ENCODE measurements at places on chromosomes 7 and 10.

DNA sequence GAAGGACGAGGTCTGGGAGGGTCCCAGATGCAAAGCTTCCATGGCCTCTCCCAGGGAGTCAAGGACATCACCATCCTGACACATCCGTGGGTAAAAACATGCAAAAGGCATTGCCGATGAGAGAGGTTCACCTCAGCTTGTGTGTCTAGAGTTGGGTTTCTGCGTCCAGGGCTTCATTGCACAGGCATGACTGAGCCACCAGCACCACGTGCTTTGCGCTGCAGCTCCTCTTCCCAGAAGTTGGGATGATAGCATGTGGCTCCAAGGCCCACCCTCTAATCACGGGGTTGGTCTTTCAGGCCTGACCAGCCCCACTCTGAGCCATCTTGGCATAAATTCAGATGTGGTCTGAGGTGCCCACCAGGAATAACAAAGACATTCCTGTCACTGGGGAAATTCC, 7.1 kb upstream of the RASGEF1A start:
- no peak for DNase-seq

DNA sequence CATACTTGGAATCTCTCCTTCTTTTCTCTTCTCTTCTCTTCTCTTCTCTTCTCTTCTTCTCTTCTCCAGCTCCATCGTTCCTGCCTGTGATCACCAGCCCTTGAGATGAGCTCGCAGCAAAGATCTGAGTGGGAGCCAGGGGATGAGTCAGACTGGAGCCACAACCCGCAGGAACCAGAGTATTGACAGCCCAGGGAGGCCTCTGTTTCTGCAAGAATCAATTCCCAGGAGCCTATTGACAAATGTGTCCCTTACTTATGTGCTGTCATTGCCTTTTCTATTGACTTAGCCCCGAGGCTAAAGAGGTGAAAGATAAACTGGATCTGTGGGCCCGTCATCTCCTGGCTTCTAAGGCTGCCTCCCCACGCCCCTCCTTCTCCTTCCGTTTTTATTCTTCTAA, 13.1 kb upstream of the HABP2 start:
- no peak for DNase-seq

GRCh38 chr10:71487726-71488125, 91.0 kb downstream of the CDH23 start:
- no peak for DNase-seq

DNA sequence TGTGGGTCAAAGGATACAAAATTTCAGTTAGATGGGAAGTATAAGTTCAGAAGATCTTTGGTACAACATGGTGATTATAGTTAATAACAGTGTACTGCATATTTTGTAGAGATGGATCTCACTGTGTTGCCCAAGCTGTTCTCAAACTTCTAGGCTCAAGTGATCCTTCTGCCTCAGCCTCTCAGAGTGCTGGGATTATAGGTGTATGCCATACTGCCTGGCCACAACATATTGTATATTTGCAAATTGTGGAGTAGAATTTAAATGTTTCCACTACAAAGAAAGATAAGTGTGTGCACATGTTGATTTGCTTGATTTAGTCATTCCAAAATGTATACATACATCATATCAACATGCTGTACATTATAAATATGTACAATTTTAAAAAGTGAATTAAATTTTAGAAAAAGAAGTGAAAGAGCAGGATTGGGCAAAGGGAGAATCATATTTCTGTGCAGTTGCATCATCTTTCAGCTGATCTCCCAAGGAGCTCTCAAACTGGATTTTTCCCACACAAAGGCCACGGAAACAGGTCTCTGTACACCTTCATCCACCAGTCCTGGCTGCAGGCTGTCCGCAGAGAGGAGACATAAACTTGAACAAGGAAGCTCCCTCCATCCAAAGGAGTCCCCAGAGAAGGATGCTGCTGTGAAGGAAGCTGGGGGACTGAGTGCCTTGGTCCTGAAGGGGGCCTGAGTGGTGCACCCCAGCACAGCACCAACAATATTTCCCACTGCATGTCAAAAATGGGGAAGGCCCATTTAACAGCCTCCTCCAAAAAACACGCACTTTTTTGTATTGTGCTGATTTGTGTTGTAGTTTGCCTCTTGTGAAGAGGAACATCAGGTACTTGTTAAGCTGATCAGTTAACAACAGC, 217.1 kb upstream of the GHITM start:
- DNase-seq, result no peak

GRCh38 chr10:99569961-99570360, 37.2 kb downstream of the NKX2-3 start:
- no peak for DNase-seq

DNA sequence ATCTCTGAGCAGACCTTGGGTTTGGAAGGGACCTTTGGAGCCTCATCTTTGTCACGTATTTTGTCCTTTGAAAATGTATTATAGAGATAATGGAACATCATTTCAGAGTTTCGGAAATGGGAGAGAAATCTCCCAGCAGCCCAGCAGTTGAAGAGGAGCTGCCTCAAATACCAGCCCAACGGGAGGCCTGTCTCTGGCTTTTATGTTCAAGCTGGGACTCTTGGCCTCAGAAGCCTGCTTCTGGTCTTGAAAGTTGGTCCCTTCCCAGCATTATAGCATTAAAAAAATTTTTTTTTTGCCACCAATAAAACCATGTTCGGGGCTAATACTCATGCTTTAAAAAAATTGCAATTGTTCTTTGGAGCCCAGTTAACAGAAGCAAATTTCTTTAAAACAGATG, 73.4 kb upstream of the CTBP2 start:
- DNase-seq, result peak; percentile 46

- no peak for DNase-seq
Measured at GRCh38 chr7:122363144-122363543, 58.6 kb upstream of the FEZF1 start.

DNA sequence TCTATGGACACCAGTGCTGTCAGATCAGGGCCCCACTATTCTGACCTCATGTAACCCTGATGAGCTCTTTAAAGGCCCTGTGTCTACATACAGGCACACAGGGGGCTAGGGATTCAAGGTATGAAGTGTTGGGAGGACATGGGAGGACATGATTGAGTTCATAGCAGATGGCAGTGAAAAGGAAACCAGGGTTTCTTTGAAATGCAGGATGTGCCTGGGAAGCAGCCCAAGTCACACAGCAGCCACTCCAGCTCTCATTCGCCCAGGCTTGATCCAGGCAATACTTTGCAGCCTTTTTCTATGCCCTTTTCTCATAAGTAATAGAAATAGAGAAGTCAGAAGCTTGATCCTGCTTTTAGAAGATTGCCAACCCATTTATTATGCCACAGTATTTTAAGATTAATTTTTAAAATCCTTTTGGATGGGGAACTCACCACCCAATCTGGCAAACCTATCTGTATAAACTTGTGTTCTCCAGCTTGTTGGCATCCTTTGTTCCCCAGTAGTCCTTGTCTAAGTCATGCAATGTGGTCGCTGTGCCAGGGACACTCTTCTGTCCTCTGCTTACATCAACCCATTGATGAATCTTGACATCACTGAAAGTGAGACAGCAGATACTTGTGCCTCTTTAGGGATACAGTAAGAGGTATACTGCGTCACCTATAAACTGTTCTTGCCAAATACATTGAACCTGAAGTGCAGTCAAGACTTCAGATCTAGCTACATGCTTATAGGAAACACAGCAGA, 95.0 kb downstream of the TAF3 start:
- no peak for DNase-seq

DNA sequence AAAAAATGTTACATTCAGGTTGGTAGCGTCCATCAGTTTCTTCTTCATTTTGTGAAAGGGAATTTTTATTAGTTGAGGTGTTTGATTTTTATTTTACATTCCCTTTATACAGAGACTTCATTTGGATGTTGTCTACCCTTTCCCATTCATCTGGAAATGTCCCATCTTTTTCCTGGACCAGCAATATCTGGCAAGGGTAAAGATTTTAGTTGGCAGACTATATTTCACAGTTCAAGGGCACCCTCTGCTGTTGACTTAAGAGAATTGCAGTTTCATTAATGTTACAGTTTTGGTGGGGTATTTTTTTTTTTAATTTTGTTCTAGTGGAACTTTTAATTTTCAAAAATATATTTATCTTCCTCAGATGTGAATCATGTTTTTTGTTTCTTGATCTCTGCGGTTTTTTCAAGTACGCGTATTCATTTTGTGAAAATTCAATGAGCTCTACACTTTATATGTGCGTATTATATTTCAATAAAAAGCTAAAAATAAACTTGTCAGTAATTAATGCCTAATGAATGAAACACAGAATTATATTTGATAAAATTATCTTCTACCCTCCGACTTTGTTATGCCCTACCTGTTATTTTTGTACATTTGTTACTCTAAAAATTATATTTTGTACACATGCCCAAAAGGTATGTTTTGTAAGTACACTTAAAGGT, 97.9 kb upstream of the KLF14 start:
- peak; percentile 22 for DNase-seq

DNA sequence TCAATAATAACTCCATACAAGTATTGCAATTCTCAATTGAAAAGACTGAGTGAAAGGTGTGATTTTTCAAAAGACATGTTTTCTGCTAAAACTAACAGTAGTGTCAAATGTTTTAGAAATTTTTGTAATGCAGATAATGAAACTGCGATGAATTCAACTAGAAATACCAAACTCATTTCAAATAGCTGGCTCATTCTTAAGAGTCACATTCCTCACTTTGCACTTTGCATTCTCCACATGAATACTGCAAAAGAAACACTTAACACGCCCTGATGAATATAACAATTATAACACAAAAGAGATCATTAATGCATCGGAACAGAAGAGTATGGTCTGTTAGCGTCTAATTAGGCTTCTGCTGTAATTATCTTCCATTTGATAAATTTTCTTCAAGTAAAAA, 15.5 kb upstream of the TSPAN12 start:
- DNase-seq, result peak; percentile 14

DNA sequence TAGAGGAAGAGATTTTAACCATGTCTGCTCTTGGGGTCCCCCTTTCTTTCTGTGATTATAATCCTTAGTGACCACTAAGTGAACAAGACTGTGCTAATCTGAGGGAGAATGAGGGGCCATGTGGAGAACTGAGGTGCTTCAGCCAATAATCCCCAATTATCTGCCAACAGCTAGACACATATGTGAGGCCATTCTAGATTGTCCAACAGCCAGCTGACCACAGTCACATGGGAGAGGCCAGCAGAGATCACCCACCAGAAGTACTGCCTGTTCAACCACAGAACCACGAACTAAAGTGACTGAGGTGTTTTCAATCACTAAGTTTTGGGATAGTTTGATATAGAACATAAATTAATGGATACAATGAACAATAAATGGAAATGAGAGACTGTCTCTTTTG, 74.3 kb downstream of the SEMA3E start:
- DNase-seq, result no peak

- no peak for DNase-seq
Measured at GRCh38 chr10:116831790-116832189, 17.5 kb upstream of the ENO4 start.

- no peak for DNase-seq
Measured at GRCh38 chr7:80047856-80048459, 86.7 kb upstream of the GNAI1 start.

GRCh38 chr7:149883452-149883861, 9.7 kb downstream of the ATP6V0E2 start:
- peak; percentile 86 for DNase-seq

- DNase-seq, result peak; percentile 27
Measured at GRCh38 chr7:42471573-42472174, 234.7 kb upstream of the GLI3 start.

GRCh38 chr10:115065801-115066200, 27.4 kb upstream of the ATRNL1 start:
- peak; percentile 80 for DNase-seq

DNA sequence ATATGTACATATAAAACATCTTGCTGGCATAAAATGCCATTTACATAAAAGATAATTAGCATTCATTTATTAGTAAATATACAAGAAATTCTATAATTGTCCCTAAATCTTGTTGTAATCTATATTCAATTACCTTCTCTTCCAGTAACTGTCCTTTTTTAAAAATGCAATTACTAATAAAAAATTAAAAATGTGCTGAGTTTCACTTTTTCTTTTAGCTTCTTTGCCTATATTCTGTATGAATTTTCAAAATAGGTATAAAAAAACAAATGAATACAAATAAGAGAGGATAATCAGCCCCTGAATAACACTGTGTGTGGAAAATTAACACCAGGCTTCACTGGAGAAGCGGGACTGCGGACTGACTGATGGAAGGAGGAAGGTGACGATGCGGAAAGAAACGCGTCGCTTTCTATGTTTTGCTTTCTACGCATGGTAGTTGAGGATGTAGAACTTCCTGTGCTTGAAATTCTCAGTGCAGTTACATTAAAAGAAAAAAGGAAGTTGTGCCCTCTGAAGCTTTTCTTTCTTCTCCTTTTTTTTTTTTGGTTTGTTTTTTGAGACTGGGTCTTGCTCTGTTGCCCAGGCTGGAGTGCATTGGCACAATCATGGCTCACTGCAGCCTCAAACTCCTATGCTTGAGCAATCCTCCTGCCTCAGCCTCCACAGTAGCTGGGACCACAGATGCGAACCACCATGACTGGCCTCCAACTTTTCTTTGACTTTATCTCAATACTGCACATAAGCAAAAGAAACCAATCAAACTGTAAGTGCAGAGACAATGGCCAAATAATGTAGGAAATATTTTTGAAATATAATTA, 7.4 kb upstream of the ZMYND11 start:
- DNase-seq, result no peak

- DNase-seq, result no peak
Measured at GRCh38 chr7:24707988-24708615, 49.2 kb downstream of the GSDME start.

DNA sequence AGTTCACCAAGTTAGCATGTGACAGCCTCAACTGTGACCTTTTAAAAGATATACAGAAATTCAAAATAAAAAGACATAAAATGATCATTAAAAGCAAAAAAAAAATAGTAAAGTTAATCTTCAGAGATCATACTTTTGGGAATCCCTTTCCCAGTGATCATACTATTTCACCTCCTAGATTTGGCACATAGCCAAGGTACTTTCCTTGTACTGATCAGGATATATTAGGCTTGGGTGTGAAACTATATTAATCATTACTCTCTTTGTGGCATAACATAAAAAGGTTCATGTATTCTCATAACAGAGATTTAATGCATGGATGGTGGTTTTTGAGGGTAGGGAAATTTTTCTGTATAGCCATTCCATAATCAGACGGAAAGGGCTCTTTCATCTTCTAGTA, 109.6 kb upstream of the ZWINT start:
- no peak for DNase-seq

- DNase-seq, result no peak
Measured at GRCh38 chr10:43707770-43708169, 59.1 kb upstream of the ZNF32 start.

Measured in mesendoderm (in vitro differentiated cells).